Lung (tissue), 17 donors: ENCODE measurements at places on chromosomes 2 and 18. TPM values are rescaled to one million over a fixed set of nuclear protein-coding genes. Genes with fewer than 3 reads are reported as not detected.

ABHD1 gene
- 0.16 TPM for polyA plus RNA-seq

ELOA2 gene
- polyA plus RNA-seq, result not detected

ARHGEF33 gene
- polyA plus RNA-seq, result 0.71 TPM

PLGLB2 gene
- polyA plus RNA-seq, result 0.62 TPM

POTEE gene
- polyA plus RNA-seq, result not detected

CNDP1 gene
- 0.10 TPM for polyA plus RNA-seq

RNF181 gene
- 296 TPM for polyA plus RNA-seq

TTC39C gene
- 17.2 TPM for polyA plus RNA-seq

CAPN14 gene
- 0.03 TPM for polyA plus RNA-seq

GAL3ST2 gene
- polyA plus RNA-seq, result not detected

G6PC2 gene
- 0.01 TPM for polyA plus RNA-seq

ZNF385B gene
- polyA plus RNA-seq, result 43.2 TPM

SNORC gene
- 0.63 TPM for polyA plus RNA-seq

UGT1A1 gene
- 0.01 TPM for polyA plus RNA-seq

POTEJ gene
- polyA plus RNA-seq, result not detected

GAREM2 gene
- polyA plus RNA-seq, result 0.37 TPM

AGXT gene
- polyA plus RNA-seq, result 0.05 TPM

LCT gene
- polyA plus RNA-seq, result 0.01 TPM
